ENCODE measurements at places on chromosomes 3 and 15.

- no peak for DNase-seq
These were observed 40.7 kb downstream of the RFT1 start for GRCh38 chr3:53089511-53089910.

DNA sequence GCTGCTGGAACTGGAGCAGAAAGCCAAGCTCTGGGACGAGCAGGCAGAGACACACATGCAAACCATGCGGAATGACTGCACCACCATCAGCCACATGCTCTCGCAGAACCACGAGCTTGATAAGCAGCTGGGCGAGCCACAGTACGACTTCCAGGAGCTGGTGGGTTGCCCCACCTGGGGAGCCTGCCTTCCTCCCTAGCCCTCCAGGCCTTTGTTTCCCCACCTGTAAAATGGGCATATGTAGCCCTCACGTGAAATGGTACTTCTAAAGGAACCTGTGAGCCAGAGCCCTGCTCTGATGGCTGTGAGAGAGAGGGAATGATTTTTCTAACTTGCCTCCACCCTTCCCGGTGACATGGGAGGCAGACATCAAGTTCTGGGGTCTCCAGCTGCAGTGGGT lies 44.6 kb upstream of the GOLGA6B start:
- no peak for DNase-seq

DNA sequence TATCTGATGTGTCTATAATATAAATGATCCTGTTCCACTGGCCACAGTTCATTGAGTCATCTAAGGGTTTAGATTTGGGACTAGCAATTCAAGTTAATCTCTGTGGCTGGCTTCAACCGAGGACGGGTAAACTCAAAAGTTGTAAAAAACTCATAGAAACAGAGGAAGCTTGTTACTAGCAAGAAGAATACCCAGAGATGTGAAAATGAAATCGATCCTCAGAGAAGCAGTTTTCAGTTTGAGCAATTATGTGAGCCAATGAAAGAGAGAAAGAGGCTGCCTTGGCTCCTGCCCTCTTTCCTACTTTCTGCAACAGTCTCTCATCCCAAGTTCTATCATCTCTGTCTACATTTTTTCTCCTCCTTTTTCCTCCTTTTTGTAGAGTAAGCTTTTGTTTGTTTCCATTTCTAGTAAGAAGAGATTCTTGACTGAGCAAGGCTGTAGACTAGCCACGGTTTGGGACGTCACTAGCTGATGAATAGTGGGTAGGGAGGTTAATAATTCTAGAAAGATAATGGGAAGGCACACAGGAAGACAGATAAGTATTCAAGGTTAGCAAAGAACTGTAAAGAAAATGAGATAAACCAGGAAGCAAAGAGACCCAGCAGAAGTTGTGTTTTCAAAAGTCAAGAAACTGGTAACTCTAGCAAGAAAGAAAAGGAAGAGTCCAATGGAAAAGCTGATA lies 298.9 kb upstream of the NR2F2 start:
- DNase-seq = no peak

DNA sequence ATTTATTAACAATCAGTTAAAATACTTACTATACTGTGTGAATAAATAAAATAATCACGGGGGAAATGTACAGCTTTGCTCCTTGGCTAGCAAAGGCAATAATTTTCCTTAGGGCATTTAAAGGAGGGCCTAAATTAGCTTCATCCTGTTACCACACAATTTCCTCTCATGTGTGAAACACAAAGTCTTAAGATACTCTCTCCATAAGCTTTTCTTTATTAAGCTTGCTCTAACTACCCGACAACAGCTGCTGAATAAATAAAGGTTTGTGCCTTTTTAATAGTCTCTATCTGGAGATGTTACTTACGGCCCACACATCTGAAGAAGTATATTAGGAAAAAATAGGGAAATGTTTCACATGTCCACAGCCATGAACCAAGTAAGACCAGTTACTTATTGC lies 29.7 kb downstream of the ZNF106 start:
- DNase-seq = no peak

- DNase-seq = no peak
These were observed 387.4 kb upstream of the C2CD4B start for GRCh38 chr15:62552444-62552843.

GRCh38 chr15:40511093-40511471 lies 40.3 kb downstream of the CHST14 start:
- DNase-seq = no peak

All from GM23248 (cell line).